NCI-H187 treated with DMSO at 0.1 percent for 48 hours (cell line): ENCODE measurements at places on chromosomes 13 and 19.

DNA sequence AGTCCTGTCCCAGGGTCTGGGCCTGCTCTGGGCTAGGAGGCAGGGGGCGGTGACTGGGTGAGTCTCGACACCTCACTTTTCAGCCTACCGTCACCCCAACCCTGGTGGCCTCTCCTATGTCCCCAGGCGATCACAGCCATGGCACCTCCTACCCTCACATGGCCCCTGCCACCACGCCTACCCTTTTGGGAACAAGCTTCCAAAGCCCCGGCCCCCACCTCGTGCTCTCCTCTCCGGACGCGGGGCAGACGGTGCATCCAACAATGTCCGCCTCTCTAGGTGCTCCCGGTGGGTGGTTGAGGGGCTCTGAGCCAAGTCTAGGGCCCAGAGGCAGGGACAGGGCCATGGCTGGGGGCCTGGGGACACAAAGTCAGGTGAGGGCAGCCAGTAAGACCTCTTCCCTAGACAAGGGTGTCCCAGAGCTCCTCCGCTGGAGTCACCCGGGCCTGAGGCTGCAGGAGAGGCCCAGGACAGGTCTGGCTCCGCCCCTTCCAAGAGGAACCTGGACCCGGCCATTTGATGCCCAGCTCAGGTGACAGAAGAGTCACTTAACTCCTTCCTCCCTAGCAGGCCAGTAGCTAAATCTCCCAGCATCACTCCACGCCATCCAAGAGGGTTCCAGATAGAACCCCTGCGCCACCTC lies at the start of gene SYNE4:
Gene SYNE4, minus strand, starts transcription at position 478 of the 643 bp plus-strand sequence. Its CDS starts 132 bp downstream, at position 346.
- DNase-seq: no peak

GRCh38 chr13:69028936-69029335 lies 1078.7 kb upstream of the ATXN8OS start:
- no peak for DNase-seq

DNA sequence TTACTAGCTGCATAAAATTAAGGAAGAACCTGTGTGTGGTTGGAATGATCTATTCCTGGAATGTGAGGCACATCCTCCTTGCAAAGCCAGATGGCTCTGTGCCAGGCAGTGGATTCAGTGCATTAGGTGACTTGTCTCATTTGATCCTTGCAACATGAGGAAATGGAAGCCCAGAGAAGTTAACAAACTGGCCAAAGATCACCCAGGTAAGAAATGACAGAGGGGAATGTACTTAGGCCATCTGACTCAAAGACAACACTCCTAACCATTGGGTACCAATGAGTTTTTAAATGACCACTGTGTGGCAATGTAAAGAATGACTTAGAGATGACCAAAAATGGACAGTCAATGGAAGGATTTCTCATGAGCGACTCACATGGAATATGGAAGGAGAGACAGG lies 114.2 kb upstream of the RXFP2 start:
- no peak for DNase-seq

GRCh38 chr19:56933014-56933705 lies 92.6 kb upstream of the PEG3 start:
- no peak for DNase-seq

GRCh38 chr13:105530468-105530867 lies 1005.0 kb downstream of the EFNB2 start:
- DNase-seq: no peak
